ENCODE measurements at places on chromosomes 12 and 14.

- DNase-seq: no peak
These were observed 8.4 kb upstream of the LRTM2 start for GRCh38 chr12:1811948-1812291.

- no peak for DNase-seq
These were observed 103.8 kb downstream of the RFLNA start for GRCh38 chr12:124398578-124399227.

- DNase-seq: no peak
These were observed 1.2 kb downstream of the ANKRD9 start for GRCh38 chr14:102508410-102508773.

DNA sequence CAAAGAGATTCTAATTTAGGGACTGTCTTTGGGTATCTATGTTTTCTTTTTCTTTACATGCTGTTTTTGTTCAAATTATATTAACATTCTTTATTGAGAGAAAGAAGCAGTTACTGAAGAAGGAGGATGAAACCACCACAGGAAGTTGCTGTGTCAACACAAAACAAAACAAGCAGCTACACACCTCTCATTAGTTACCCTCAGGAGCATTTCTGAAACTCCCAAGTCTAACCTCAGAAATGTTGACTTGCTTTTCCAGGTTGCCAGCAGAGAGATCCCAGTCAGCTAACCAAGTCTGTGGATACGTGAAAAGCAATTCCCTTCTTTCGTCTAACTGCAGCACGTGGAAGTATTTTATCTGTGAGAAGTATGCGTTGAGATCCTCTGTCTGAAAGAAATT, 33.5 kb downstream of the CLEC1A start:
- DNase-seq: no peak

- DNase-seq: no peak
These were observed 86.6 kb downstream of the PHLDA1 start for GRCh38 chr12:75944905-75945432.

GRCh38 chr14:104148433-104149277, 10.3 kb downstream of the KIF26A start:
- DNase-seq: no peak

- no peak for DNase-seq
These were observed 52.1 kb downstream of the SLC15A4 start for GRCh38 chr12:128771681-128772080.

DNA sequence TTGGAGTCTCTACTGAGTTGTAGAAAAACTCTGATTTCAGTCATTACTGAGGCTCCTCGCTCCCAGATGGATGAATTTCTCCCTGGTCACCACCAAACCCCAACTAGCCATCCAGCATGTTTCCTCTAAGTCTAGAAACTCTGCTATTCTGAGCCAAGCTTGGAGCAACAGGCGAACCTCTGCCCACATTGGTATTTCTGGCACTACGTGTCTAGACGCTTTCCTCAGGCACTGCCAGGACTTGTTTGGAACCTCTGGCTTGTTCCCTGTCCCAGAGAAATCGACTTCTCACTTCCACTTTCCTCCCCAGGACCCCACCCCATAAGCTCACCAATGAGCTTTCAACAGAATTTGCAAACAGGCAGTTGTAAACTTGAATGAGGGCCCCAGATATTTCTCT, 27.6 kb downstream of the WSCD2 start:
- no peak for DNase-seq

GRCh38 chr12:12719496-12719895, 2.3 kb downstream of the CDKN1B start:
- DNase-seq: no peak

- no peak for DNase-seq
These were observed 4.3 kb downstream of the INF2 start for GRCh38 chr14:104693482-104694431.

DNA sequence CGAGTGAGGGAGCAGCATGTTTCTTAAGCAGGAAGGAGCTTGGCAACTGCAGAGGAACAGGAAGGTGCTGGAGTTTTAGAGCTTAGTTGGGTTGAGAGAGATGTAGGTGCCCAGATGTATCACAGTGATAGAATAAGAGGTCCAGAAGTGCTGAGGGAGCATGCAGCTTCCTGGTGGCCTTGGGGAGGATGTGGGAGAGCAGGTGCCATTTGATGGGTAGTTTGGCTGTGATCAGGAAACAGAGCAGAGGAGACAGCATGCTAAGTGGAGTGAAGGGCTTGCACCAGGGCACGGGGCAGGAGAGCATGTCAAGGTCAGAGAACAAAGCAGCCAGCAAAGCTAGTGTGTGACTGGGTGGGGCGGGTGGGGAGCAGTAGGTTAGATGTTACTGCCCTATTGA, 74.8 kb downstream of the PAPOLA start:
- DNase-seq: no peak

- DNase-seq: no peak
These were observed 733 bp upstream of the PPFIBP1 start for GRCh38 chr12:27523305-27523641.

GRCh38 chr12:63915105-63915800, 70.8 kb downstream of the SRGAP1 start:
- no peak for DNase-seq

DNA sequence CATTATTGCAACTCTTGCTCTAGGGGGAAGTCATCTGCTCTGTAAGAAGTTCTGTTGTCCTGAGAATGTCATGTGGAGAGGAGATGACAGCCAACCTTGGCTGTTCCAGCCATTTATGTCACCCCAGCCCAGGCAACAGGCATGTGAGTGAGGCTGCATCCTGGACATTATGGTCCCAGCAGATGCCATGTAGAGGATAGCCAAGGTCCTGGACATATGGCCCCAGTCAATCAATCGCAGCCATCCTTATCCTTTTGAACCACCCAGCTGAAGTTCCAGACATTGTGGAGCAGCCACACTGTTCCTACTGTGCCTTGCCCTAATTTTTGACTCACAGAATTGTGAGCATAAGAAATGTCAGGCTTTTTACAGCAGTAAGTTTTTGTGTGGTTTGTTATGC, 84.9 kb downstream of the AVPR1A start:
- no peak for DNase-seq

DNA sequence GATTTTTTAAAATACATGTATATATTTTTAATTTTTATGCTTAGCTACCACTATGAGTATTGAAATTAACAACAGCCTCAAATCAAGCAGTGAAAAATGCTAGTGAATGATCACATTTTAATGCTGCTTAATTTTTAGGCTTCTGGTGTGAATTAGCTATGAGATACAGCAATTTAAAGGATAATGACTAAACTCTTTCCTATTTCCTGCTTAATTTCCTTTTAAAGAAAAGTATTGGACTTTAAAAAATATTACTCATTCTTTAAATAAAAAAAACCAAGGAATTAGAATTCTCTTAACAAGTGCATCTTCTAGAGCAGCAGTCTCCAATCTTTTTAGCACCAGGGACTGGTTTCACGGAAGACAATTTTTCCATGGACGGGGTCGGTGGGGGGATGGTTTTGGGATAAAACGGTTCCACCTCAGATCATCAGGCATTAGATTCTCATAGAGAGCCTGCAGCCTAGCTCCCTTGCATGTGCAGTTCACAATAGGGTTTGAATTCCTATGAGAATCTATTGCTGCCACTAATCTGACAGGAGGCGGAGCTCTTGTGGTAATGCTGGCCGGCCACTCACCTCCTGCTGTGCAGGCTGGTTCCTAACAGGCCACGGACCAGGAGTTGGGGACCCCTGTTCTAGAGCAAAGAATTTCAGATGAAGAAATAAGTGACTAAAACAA, 18.6 kb upstream of the NTN4 start:
- DNase-seq: no peak

GRCh38 chr12:108724054-108724889, 7.0 kb downstream of the CORO1C start:
- no peak for DNase-seq

- DNase-seq: no peak
These were observed 120.2 kb upstream of the RFLNA start for GRCh38 chr12:124174451-124175348.

DNA sequence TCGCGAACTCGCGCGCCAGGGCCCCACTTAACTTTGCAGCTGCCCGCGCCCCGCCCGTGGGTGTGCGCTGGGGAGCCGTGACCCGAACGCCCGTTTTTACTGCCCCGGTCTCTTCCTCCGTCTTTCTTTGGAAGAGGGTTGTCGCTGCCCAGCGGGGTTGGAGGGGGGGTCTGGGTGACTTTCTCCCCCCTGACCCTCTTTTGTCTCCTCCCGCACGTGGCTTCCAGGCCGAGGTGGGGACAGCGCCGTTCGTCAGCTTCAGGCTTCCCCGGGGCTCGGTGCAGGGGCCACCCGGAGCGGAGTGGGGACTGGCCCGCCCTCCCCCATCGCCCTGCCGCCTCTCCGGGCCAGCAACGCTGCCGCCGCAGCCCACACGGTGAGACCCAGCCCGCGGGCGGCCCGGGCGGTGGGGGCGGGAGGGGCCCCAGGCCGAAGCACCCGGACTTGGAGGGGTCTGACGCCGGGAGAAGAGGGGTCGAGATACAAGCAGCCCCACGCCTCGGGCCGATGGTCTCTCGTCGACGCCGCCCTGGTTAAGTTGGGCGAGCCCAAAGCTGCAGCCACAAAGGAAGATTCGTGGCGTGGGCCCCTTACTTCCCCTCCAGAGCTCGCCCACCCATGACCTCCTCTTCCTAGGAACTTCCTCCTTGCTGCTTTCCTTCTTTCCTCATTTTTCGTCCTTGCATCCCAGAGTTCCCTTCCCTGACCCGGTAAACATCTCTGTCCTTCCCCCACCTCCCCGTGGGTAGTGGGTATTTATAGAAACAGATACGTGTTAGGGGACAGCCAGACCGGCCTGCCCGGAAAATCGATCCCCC, 1.2 kb downstream of the DYRK2 start:
- no peak for DNase-seq

DNA sequence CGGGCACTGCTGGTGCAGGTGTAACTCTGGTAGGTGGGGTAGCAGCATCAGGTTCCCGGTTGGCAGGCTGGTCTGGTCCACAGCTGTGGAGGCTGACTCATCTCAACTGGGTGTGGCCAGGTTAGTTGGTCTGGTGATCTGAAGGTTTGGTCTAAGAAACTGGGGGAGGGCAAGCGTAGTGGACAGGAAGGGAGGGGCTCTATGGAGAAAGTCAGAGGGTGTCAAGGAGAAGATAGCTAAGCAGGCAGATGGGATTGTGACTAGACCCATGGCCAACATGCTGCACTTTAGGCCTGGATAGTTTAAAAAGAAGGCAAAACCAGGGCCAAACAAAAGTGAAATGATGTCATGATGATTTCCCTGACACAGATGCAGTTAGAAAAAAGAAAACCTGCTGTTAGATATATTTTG, 7.9 kb downstream of the TRIM9 start:
- no peak for DNase-seq

- no peak for DNase-seq
These were observed 136.5 kb upstream of the AMIGO2 start for GRCh38 chr12:47216150-47216677.

GRCh38 chr12:23950775-23951451, 1.4 kb upstream of the SOX5 start:
- no peak for DNase-seq

DNA sequence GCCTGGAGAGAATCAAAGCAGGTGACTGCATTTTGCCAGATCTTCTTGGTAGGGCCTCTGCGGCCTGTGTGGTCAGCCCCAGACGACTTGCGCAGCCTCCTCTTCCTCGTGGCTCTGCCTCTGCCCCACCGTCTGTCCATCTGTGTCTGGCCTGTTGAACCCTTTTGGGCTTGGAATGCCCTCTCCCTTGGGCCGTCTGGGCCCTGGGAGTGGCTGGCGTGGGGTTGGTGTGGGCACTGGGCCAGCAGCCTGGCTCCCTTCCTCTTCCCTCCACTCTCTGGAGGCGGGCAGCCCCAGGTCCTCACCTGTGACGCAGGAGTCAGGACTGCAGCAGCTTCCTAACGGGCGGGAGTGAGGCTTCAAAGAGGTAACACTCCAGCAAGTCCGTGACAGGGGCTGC, 9.7 kb upstream of the CCDC197 start:
- no peak for DNase-seq

GRCh38 chr12:71766202-71766601, 11.5 kb downstream of the RAB21 start:
- DNase-seq: no peak

DNA sequence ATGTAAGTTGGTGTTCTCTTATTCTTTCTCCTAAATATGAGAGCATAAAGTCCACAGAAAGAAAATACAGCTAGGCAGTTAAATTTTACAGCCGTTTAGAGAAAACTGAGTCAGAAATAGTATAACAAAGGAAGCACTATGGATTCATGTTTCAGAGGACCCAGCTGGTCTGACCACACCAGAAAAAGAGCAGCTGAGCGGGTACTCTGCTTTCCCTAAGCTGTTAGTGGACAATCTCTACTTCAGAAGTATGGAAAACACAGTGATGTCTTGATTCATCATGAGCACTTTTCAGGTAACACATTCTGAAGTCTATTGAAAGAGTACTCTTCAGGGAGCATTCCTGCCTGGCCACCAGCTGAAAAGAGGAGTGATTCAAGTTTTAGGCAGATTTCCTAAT, 12.4 kb downstream of the PPM1H start:
- no peak for DNase-seq

GRCh38 chr12:122003651-122004611, 17.8 kb upstream of the BCL7A start:
- DNase-seq: no peak

GRCh38 chr12:46343118-46343852, 29.3 kb downstream of the SLC38A2 start:
- DNase-seq: no peak

- DNase-seq: no peak
These were observed 92.3 kb upstream of the DCN start for GRCh38 chr12:91274916-91275315.

GRCh38 chr12:55909513-55909884, 18.2 kb downstream of the PYM1 start:
- no peak for DNase-seq

- DNase-seq: no peak
These were observed 14.5 kb downstream of the DYRK2 start for GRCh38 chr12:67662910-67663538.

DNA sequence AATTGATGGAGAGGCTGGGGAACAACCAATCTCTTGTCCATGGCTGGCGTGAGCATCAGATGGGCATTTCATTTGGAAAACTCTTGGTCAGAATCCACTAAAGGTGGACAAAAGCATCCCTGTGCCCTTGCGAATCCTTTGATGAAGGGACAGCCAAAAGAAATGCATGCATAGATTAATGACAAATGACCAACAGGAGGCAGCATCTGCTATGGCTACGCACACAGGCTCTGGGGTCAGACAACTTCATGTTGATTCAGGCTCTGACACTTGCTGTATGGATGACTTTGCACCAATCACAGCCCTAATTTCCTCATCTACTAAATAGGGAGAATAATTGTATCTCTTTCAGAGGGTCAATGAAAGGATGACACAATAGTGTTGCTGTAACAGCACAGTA, 117.5 kb downstream of the ASCL4 start:
- DNase-seq: no peak

- DNase-seq: no peak
These were observed 1.9 kb downstream of the NTN4 start for GRCh38 chr12:95788637-95789036.

- DNase-seq: no peak
These were observed 351.2 kb downstream of the KCNH5 start for GRCh38 chr14:62694075-62694474.

DNA sequence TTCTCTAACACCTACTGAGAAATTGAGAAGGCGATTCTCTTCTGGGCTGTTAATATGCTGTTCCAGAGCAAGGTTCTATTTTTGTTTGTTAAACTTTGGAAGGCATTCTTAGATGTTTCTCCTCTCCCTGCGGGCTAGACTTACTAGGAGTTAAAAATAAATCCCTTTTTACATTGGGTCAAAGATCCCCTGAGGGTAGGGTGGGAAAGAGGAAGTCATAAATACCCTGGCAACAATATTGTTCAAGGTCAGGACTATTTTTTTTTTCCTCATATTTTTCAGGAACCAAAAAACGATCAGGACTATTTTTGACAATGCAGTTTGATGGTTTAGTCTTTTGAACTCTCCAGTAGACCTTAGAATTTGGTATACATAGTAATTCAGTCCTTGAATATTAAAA, 12.0 kb upstream of the SLC2A14 start:
- no peak for DNase-seq

Measured in activated CD8-positive, alpha-beta memory T cell treated with anti-CD3 and anti-CD28 coated beads for 48 hours (primary cell).